ENCODE measurements at places on chromosomes 3 and 15. TPM values are rescaled to one million over a fixed set of nuclear protein-coding genes. Genes with fewer than 3 reads are reported as not detected.

The SLC12A1 gene
- not detected for polyA plus RNA-seq

The ZBED2 gene
- polyA plus RNA-seq: 0.12 TPM

DNA sequence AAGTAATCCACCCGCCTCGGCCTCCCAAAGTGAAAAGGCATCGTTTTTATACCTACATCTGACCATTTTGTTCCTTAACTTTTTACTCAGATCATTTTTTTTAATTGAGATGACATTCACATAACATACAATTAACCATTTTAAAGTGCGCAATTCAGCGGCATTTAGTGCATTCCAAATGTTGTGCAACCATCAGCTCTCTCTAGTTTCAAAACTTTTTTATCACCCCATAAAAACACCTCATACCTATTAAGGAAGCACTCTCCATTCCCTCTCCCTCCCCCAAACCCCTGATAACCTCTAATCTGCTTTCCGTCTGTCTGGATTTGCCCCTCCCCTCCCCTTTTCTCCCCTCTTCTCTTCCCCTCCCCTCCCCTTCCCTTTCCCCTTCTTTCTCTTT lies 310.1 kb downstream of the UACA start:
- no peak for DNase-seq

DNA sequence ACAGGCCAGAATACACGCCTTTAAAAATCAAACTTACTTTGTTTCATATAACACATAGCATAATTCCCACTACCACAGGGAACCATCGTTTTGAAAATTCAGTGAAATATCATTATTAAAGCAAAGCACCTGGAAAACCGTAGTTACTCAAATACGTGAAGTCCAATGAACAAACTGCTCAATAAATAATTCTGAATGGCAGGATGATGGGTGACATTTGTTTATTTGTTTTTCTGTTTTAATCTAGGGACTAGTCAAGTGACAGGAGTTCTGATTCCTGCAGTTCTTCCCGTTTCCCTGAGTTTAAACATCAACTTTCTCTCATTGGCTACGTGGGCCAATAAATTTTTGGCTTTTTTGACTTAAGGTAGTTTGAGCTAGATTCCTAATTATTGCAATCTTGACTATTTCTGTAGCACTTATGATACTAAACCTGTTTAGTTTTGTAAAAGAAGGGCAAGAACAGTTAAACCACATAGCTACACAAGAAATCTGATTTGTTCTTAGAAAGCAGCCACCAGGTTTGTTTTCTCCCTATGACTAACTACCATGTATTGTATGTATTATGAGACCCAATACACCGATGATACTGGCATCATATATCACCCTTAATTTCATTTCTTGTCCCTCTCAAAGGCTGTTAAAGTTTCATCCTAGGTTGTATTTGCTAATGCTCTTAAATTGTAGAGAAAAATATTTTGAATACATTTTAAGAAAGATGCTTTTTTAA lies 411.2 kb downstream of the SHQ1 start:
- DNase-seq: no peak

GRCh38 chr3:46663591-46664135 lies 29.8 kb downstream of the ALS2CL start:
- no peak for DNase-seq

DNA sequence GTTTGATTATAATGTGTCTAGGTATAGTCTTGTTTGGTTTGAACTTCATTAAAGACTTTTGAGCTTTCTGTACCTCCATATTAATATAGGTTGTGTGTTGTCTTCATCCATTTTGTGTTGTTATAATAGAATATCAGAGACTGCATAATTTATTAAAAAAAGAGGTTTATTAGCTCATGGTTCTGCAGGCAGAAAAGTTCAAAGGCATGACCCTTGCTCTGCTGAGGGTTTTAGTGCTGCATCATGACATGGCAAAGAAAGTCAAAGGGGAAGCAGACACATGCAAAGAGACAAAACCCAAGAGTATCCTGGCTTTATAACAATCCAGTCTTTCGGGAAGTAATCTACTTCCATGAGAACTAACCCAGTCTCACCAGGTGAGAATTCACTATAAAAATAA lies 358.2 kb downstream of the EDEM1 start:
- no peak for DNase-seq

- DNase-seq: no peak
Measured at GRCh38 chr3:131174752-131175151, 148.1 kb downstream of the NEK11 start.

DNA sequence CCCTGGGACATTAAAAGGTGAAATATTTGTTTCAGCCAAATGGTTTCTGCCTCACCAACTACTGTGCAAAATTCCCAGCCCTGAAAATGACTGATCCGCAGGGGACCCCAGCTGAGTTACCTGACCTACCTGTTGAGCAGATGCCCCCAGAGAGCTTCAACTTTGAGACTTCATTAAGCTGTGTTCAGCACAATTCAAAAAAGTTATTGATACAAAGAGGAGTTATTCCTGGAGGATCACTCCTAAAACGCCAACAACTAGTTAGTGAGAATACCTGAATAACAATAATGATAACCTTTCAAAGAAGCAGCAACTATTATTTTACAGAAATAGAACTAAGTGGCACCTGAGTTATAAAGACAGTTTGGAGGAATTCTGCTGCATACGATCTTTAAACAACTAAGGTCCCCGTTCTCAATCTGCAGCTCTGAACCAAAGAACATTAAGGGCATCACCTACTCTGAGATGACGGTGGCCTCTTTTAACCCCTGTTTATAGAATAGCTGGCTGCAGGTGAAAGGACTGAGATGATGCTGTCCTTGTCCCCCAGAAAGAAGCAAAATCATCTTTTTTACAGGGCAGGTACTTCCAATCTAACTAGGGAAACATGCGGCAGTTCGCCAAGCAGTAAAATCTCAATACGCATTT lies 659 bp downstream of the GADL1 start:
- no peak for DNase-seq

DNA sequence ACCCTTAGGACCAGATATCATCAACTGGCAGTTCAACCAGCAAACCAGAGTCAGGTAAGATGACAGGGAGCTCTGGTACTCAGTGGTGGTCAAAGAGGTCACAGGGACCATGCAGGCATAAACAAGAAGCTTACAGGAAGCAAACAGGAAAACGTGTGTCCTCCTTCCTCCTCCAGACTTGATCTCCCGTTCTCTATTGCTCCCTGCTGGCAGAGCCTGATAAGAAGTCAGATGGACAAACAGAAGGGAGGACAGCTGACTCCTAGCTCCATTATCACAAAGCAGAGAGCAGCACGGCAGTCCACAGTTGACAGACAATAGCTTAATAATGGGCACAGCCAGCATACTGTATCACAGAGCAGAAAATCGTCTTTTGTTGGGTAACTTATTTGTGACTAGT lies 156.5 kb upstream of the SLC2A2 start:
- DNase-seq: no peak

GRCh38 chr3:23999012-23999641 lies 54.0 kb downstream of the NR1D2 start:
- DNase-seq: peak; percentile 44

DNA sequence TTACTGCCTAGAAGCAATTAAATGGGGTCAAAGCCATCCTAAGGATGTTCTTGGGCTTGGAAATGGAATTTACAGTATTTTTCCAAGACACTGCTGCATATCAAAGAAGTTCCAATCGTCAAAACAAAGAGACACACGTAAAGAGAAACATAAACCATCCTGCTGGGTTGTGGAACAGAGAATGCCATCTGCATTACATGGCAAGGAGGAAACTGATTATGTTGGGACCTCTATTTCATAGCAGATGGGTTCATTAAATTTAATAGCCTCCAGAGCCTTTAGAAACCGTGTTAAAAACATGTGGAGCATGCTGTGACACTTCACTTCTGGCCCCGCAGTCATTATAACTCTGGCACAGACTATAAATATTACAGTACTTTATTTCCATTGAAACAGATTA lies 154.6 kb downstream of the LRTM1 start:
- DNase-seq: no peak

GRCh38 chr3:63429905-63430304 lies 151.8 kb downstream of the SYNPR start:
- no peak for DNase-seq

GRCh38 chr15:29131840-29132420 lies 137.7 kb downstream of the NSMCE3 start:
- DNase-seq: no peak

GRCh38 chr3:197363553-197364409 lies 65.4 kb upstream of the DLG1 start:
- DNase-seq: no peak

DNA sequence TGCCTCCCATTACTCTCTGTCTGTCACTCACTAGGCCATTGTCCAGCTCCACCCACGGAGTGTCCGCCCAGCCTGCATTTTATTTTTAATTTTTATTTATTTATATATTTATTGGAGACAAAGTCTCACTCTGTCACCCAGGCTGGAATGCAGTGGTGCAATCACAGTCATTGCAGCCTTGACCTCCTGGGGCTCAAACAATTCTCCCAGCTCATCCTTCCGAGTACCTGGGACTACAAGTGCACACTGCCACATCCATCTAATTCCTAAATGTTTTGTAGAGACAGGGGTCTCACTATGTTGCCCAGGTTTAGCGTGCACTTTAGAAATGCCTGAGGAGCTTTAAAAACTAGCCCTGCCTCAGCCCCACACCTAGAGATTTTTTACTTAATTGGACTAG lies 141.5 kb downstream of the LIPC start:
- DNase-seq: no peak

- no peak for DNase-seq
Measured at GRCh38 chr15:100777821-100778220, 101.8 kb upstream of the ALDH1A3 start.

DNA sequence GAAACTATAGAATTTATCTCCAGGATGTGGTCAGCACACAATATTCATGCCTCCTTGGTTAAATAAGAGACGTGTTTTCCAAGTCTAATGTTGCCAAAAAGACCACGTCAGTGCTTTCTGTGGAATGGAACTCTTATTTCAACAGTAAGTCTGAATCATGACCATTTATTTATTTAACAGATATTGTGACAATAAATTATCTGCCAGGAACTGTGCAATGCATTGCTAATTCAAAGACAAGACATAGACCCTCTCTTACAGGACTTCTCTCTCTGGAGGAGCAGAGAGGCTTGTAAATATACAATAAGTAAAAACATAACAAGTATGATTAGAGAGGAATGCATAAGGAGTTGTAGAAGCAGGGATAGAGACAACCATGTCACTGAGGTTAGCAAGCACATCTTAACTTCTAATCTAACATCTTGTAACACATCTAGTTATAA lies 227.5 kb downstream of the DTWD1 start:
- no peak for DNase-seq

Measured in naive B cell (primary cell).